ENCODE measurements at places on chromosomes 4 and X. TPM values are rescaled to one million over a fixed set of nuclear protein-coding genes. Genes with fewer than 3 reads are reported as not detected.

DNA sequence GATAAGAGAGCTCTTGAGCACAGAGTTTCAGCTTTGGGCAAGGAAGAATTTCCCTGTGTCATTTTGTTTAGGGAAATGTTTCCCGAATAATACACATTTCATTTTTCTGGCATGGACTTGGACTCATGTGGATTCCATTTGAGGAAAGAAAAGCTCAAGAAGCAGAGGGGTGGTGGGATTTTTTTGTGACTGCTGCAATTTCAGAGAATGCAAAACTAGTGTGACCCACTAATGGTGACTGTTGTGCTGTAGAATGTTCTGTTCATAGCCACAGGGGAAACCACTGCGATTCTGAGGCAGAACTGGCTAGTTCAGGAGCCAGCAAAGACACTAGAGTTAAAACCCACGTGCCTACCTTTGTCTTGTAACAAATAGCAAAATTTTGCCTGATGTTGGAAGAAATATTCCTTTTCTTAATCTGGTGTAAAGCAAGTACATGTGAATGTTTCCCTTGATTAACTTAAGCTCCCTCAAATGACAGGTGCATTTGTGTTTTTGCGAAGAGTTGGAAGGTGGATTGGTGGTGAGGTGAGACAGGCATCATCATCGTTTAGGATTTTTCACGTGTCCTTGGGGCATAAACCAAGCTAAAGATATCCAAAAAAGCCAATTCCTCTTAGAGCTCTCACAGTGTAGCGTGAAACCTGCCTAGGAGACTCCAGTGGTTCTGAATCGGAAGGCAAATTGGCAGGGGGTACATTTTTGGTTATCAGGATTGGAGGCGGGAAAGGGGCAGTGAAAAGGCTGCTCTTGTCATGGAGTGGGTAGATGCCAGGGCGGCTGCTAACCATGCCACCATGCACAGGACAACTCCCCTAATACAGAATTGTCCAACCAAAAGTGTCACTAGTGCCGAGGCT lies 38.0 kb upstream of the FAM9C start:
- DNase-seq, result no peak
- no peaks in the 10 kb centered on the region for H3K27me3 ChIP-seq
- no peak overlapping the region for H3K27ac ChIP-seq

Gene TMEM144
- 5.3 TPM for total RNA-seq

Gene DUSP21
- not detected for total RNA-seq

- H3K4me1 ChIP-seq, result peaks cover 2% of the 10 kb centered on the region
- no peak overlapping the region for H3K27ac ChIP-seq
- H3K36me3 ChIP-seq, result peaks cover 24% of the 10 kb centered on the region
- no peak overlapping the region for H3K4me3 ChIP-seq
These were observed 46.0 kb downstream of the HADH start for GRCh38 chr4:108035691-108036090.

Gene CSN1S1
- total RNA-seq, result not detected

DNA sequence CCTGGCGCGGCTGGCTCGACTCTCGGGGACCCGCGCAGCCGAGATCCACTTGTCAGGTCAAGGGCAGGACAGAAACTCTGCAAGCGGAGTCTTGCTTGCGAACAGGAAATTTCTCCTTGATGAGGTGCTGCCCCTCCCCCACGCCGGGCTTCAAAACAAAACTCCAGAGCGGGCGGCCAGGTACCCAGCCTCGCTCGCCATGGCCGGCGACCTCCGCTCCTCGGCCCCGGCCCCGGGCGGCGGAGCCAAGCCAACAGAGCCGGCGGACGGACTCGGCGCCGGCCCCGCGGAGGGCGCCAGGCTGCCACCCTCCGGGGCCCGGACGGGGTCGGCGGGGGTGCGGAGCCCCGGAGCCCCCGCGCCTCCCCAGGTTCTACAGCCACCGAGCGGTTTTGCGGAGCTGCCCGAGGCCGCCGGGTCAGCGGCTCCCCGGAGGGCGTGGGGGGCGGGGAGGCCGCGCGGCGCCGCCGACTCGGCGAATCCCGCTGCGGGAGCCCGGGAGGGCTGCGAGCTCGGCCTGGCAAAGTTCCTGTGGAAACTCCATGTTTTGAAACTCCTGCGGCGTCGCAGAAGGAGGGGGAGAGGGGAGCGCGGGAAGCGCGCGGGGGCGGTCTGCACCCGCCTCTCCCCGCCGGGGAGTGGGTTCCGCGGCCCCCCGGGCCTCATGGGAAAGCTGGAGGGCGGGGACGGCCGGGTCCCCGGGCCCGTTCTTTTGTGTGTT lies 11.7 kb upstream of the BCOR start:
- H3K4me3 ChIP-seq, result peak overlapping the region; percentile 63
- peak; percentile 58 for DNase-seq
- no peaks in the 10 kb centered on the region for H3K36me3 ChIP-seq
- peaks cover 19% of the 10 kb centered on the region for H3K4me1 ChIP-seq

- H3K4me1 ChIP-seq, result peaks cover 11% of the 10 kb centered on the region
- H3K36me3 ChIP-seq, result no peaks in the 10 kb centered on the region
- H3K27me3 ChIP-seq, result no peaks in the 10 kb centered on the region
- DNase-seq, result no peak
- H3K4me3 ChIP-seq, result no peak overlapping the region
- H3K27ac ChIP-seq, result no peak overlapping the region
These were observed 52.5 kb upstream of the PITX2 start for GRCh38 chr4:110675426-110675825.

Gene SOWAHD
- total RNA-seq, result 3.6 TPM

DNA sequence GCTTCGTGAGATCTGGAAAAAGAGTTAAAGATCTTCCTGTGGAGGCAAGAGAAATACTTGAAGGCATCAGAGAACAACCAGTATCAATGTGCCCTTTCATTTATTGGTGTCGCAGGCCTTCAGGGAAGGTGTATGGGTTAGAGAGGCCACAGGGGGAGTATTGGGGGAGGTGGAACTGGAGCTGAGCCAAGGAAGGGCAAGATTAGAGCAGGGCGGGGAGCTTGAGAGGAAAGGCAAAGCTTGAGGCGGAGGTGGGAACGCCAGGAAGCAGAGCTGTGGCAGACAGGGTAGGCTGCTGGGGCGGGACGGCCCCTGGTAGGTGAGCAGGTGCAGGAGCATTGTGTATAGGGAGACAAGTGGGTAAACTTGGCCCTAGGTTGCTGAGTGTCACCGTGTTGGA lies 329.9 kb downstream of the ARHGAP10 start:
- H3K4me1 ChIP-seq, result peaks cover 40% of the 10 kb centered on the region
- H3K36me3 ChIP-seq, result no peaks in the 10 kb centered on the region
- no peak overlapping the region for H3K27ac ChIP-seq
- no peak for DNase-seq
- no peaks in the 10 kb centered on the region for H3K27me3 ChIP-seq

Gene MAGEB1
- total RNA-seq, result 0.22 TPM

Gene COL25A1
- total RNA-seq, result 6.6 TPM

- no peak overlapping the region for H3K27ac ChIP-seq
- H3K36me3 ChIP-seq, result no peaks in the 10 kb centered on the region
- H3K27me3 ChIP-seq, result no peaks in the 10 kb centered on the region
These were observed 100.2 kb downstream of the TSPAN7 start for GRCh38 chrX:38661561-38661960.

DNA sequence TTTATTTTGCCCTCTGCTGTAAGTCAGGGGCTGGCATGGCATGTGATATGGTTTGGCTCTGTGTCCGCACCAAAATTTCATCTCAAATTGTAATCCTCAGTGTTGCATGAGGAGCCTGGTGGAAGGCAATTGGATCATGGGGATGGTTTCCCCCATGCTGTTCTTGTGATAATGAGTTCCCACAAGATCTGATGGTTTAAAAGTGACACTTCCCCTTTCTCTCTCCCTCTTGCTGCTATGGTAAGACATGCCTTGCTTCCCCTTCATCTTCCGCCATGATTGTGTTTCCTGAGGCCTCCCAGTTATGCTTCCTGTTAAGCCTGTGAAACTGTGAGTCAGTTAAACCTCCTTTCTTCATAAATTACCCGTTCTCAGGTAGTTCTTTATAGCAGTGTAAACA lies 72.0 kb upstream of the MSX1 start:
- H3K4me3 ChIP-seq, result no peak overlapping the region
- peaks cover 18% of the 10 kb centered on the region for H3K27me3 ChIP-seq
- H3K4me1 ChIP-seq, result peaks cover 14% of the 10 kb centered on the region
- H3K27ac ChIP-seq, result no peak overlapping the region

- H3K4me1 ChIP-seq, result peaks cover 34% of the 10 kb centered on the region
- no peaks in the 10 kb centered on the region for H3K27me3 ChIP-seq
These were observed 120.1 kb upstream of the NAP1L5 start for GRCh38 chr4:88817740-88818139.

Gene UNC5C
- 0.25 TPM for total RNA-seq

GRCh38 chr4:56788081-56788480 lies 33.4 kb downstream of the SPINK2 start:
- H3K4me3 ChIP-seq, result no peak overlapping the region
- no peak for DNase-seq
- H3K27ac ChIP-seq, result no peak overlapping the region
- no peaks in the 10 kb centered on the region for H3K36me3 ChIP-seq
- H3K4me1 ChIP-seq, result peaks cover 18% of the 10 kb centered on the region
- H3K27me3 ChIP-seq, result peaks cover 3% of the 10 kb centered on the region

Gene RAB39B
- 6.9 TPM for total RNA-seq

Gene KCNE5
- 2.7 TPM for total RNA-seq

Gene PDZD4
- 120 TPM for total RNA-seq

Gene PIN4
- 8.8 TPM for total RNA-seq

Gene NOX1
- not detected for total RNA-seq

DNA sequence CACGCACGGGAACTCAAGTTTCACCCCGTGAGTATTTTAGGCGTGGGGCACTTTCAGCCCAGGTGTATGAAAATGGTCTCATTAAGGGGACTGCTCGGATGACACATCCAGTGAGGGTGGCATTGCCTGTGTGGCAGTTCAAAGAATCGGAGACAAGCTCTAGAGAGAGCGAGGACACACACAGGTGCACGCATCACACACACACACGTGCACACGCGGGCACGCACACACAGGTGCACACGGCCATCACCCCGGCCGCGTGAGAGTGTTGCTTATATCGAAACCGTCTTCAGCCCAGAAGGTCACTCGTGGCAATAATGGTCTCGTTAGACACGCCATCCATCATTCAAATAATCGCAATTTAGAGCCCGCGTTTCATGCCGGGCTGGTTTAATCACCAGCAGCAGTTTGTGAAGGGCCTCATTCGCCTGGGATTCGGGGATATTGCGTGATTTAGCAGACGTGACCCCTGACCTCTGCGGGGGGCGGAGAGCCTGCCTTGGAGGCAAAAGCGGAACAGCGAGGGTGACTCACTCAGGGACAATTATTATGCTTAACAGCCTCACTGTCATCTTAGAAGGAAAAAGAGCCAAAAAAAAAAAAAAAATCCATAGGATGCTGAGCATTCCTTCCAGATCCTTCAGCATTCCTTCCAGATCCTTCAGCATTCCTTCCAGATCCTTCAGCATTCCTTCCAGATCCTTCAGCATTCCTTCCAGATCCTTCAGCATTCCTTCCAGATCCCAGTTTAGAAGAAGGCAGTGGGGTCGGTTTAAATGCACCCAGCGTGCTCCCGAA lies 89.4 kb upstream of the PPP2R3B start:
- no peak overlapping the region for H3K4me3 ChIP-seq
- peaks cover 28% of the 10 kb centered on the region for H3K4me1 ChIP-seq
- DNase-seq, result peak; percentile 50
- H3K36me3 ChIP-seq, result peaks cover 6% of the 10 kb centered on the region

- H3K27ac ChIP-seq, result no peak overlapping the region
- H3K4me3 ChIP-seq, result no peak overlapping the region
- no peaks in the 10 kb centered on the region for H3K36me3 ChIP-seq
- H3K27me3 ChIP-seq, result no peaks in the 10 kb centered on the region
- DNase-seq, result no peak
These were observed 151.1 kb downstream of the SLC7A11 start for GRCh38 chr4:138090918-138091676.

- H3K4me3 ChIP-seq, result no peak overlapping the region
- DNase-seq, result no peak
- H3K36me3 ChIP-seq, result no peaks in the 10 kb centered on the region
- no peaks in the 10 kb centered on the region for H3K27me3 ChIP-seq
These were observed 222.7 kb upstream of the LNX1 start for GRCh38 chr4:53813998-53814397.

DNA sequence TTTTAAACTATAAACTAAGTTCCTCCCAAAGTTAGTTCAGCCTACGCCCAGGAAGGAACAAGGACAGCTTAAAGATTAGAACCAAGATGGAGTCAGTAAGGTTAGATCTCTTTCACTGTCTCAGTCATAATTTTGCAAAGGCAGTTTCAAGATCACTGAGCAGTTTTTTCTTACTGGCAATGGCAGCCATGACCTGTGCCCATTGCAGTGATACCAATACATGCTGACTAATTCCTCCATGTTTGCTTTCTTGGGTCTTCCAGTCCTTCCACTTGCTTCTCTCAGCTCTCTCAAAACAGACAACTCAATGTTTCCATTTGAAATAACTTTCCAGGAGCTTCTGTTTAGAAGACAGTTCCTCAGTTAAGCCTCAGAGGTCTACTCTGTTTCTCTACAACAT lies 79.5 kb downstream of the PCDH18 start:
- H3K4me3 ChIP-seq, result no peak overlapping the region
- peaks cover 51% of the 10 kb centered on the region for H3K4me1 ChIP-seq
- DNase-seq, result no peak
- H3K36me3 ChIP-seq, result peaks cover 14% of the 10 kb centered on the region
- H3K27me3 ChIP-seq, result no peaks in the 10 kb centered on the region
- no peak overlapping the region for H3K27ac ChIP-seq

DNA sequence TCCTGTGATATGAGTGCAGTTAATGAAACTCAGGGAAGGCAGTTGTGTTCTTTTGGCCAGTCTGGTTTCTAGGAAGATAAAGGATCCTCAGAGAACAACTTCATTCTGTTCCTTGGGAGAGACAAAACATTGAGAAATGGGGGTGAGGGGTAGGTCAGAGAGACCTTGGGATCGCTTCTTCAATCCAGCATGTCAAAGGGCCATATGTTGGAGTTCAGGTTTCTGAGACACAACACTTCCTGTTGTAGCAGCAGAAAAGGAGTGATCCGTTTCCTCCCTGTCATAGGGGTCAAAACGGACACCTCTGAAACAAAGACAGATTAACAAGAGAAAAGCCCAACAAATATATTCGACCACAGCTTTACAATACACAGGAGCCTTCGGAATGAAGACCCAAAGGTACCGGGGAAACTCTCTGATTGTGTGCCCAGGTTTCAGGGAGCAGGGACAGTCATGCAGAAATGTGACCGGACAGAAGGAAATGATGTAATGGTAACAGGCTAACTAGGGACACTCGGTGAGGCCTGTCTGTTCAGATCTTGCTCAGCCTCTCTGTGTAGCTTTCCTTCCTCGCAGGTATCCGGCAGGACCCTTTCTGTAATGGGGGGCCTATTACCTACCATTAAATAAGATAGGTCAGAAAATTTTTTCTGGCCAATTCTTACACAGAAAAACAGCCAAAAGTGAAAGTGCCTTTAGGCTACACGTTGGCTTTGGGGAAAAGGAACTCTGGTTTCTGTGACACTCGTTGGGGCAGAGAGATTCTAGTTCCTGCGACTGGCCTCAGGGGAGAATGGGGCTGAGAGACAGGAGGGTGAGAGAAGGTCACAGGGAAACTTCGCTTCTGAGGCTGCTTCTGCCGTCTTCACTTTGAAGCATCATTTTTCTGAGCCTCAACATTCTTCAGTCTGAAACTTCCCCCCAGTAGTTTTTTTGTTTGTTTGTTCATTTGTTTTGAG lies 103.3 kb upstream of the TLR3 start:
- peaks cover 22% of the 10 kb centered on the region for H3K4me1 ChIP-seq
- no peak for DNase-seq
- H3K4me3 ChIP-seq, result no peak overlapping the region
- H3K27me3 ChIP-seq, result no peaks in the 10 kb centered on the region
- peak overlapping the region; percentile 69 for H3K27ac ChIP-seq
